ENCODE measurements at places on chromosomes 7 and 10. TPM values are rescaled to one million over a fixed set of nuclear protein-coding genes. Genes with fewer than 3 reads are reported as not detected.

DNA sequence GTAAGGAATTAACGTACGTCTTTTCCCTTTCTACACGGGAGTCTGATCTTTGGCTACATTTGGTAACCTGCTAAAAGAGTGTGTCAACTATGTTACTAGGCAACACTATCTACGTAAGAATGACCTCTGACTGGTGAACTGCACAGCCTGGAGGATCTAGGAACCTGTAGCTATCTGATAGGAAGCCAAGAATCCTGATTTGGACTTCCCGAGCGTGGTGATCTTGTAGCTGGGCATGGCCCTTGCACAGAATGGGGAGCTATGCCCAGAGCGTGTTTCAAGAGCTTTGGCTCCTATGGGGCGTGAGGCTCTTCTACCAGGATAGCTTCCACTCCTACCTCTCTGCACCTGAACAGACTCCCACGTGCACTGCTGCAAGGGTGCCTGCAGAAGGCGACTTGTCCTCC, 157.5 kb downstream of the TAX1BP1 start:
- no peak overlapping the region for H3K4me3 ChIP-seq
- no peak overlapping the region for H3K27ac ChIP-seq
- DNase-seq, result no peak
- no peaks in the 10 kb centered on the region for H3K36me3 ChIP-seq
- H3K4me1 ChIP-seq, result peaks cover 7% of the 10 kb centered on the region

LEP gene
- total RNA-seq, result not detected

ZNF467 gene
- 4.1 TPM for total RNA-seq

SLC18A2 gene
- total RNA-seq, result not detected

HSPA12A gene
- 1.8 TPM for total RNA-seq

DNA sequence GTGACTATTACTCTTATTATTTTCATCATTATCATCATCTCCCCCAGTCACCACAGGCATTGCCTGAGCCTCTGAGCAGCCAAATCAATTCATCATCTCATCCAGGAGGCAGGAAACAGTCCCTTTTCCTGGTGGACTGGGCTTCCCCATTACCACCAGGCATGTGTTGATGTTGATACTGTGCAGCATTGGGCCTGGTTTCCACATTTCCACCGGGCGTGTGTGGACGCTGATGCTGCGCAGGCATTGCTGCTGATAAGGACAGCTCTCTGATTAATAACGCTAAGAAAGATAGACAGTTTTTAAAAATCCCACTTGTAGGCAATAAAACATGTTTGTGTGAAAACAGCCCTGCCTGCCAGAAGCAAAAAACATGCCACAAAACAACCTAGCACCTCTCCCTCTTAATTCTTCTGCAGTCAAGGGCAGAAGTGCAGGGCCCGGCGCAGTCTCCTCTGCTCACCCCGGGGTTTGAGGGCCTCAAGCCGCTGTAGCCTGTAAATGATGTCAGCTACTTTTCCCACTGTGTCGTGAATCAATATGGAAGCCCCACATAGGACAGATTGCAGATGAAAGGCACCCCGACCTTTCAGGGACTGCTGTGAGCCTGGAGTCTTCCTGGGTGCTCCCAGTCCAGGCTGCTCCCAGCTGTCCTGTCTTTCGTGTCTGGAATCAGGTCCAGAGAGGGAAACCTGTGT, 216.0 kb downstream of the WDR37 start:
- H3K27ac ChIP-seq, result no peak overlapping the region
- no peaks in the 10 kb centered on the region for H3K36me3 ChIP-seq
- DNase-seq, result no peak
- no peaks in the 10 kb centered on the region for H3K27me3 ChIP-seq
- H3K4me3 ChIP-seq, result no peak overlapping the region

DNA sequence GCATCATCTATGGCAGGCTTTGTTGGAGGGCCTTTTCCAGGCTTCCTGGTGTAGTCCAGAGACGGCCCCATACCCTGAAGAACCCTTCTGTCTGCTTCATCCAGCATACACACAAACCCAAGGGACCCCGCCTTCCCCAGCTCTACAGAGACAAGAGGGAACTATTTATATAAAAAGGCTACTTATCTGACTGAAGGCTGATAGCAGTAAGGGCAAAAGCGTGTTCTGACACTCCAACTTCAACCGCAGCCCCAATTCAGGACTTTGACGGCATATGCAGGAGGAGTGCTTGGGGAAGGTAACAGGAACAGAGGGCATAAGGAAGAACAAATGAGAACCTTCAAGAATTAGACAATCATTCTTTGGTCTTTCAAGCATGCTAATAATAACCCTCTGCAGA, 21.0 kb downstream of the GNA12 start:
- no peaks in the 10 kb centered on the region for H3K36me3 ChIP-seq
- H3K27me3 ChIP-seq, result no peaks in the 10 kb centered on the region
- H3K4me1 ChIP-seq, result peaks cover 45% of the 10 kb centered on the region
- H3K27ac ChIP-seq, result peak overlapping the region; percentile 92
- DNase-seq, result no peak

GRCh38 chr10:33416209-33416608, 81.7 kb upstream of the NRP1 start:
- no peak overlapping the region for H3K4me3 ChIP-seq
- DNase-seq, result no peak
- peaks cover 16% of the 10 kb centered on the region for H3K4me1 ChIP-seq
- no peaks in the 10 kb centered on the region for H3K36me3 ChIP-seq
- no peaks in the 10 kb centered on the region for H3K27me3 ChIP-seq
